ENCODE measurements at places on chromosomes 7 and 10. TPM values are rescaled to one million over a fixed set of nuclear protein-coding genes. Genes with fewer than 3 reads are reported as not detected.

Gene CAV2
- total RNA-seq: 210 TPM

Gene SLC29A3
- 3.5 TPM for total RNA-seq

Gene LLCFC1
- not detected for total RNA-seq

Gene CYTH3
- total RNA-seq: 20.9 TPM

Gene AGR3
- total RNA-seq: not detected

GRCh38 chr7:36651404-36651803 lies 72.9 kb downstream of the AOAH start:
- no peak for DNase-seq

DNA sequence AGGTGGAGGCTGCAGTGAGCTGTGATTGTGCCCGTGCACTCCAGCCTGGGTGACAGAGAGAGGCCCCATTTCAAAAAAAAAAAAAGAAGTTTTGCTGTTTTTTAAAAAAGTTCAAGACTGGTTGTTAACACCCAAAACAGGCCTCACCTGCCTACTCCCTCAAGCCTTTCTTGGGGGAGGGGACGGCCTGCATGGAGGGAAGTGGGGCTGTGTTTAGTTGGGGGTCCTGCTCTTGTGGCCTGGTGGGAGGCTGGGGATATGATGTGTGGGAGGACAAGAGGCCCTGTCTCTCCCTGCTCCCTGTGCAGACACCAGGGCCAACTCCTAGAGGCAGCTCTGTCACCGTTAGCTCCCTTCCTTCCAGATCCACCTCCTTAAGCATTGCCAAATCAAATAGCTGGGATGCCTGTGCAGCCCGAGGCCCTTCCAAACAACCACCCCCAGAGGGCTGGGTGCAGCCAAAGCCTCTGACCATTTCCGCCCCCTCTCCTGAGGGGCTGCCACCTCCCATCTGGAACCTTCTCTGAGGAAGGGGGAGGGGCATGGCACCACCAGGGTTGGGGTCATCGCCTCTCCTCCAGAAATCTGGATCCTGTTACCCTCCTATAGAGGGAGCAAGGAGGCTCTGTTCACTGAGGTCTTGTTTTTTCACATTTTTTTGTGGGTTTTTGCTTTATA lies 32.9 kb upstream of the ANKRD2 start:
- peak; percentile 34 for DNase-seq

GRCh38 chr10:116274064-116274904 lies 1.3 kb upstream of the GFRA1 start:
- peak; percentile 15 for DNase-seq

DNA sequence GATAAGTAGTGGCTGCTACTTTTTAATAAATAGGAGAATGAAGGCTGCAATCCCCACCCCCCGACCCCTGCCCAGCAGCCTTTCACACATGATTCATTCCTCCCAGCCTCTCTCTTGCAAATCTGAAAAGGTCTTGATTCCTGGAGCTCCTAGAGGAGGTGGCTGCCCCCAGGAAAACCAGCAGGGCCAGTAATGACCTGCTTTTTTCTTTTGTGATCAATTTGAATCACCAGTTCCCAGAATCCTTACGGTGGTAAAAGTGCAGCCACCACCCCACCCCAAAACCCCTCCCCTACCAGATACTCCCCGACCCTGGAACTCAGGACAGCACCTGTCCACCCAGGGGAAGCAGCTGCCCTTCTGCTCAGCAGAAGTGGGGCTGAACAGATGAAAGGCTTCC lies 108.9 kb downstream of the C10orf105 start:
- no peak for DNase-seq

DNA sequence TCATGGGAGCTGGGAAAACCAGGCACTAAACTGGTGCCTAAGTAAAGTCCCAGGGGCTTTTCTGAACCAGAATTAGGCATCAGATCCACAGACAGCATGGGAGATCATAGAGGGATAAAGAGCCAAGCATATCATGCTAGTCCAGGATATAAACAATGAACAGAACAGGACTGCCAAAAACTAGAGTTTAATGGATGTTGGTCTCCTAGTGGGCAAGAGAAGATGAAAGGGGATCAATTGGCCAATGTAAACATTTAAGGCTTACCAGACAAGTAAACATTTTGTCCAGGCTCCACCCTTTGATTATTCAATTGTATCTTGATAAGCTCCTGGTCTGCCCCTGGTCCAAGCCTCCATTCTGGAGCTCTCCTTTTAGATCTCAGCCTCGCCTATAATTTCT lies 18.9 kb downstream of the MACC1 start:
- DNase-seq: no peak

GRCh38 chr10:78634835-78635234 lies 433.9 kb upstream of the ZMIZ1 start:
- DNase-seq: no peak

GRCh38 chr7:111168182-111168581 lies 77.3 kb downstream of the LRRN3 start:
- DNase-seq: no peak

DNA sequence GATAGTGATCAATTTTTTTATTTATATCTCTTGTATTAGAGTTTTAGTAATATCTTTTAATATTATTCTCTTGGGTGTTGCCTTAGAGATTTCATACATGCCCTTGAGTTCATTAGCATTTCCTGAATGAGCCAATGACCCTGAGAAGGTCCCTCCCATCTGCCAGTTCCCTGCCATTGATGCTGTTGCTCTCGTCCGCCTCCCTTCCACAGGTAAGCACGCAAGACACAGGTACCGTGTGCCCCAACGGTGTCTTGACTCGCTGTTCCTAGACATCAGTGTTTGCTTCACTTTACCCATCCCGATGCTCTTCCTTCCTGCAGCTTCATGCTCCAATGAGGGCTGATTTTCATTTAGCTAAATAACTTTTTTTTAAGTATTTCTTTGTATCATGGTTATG lies 19.7 kb upstream of the PWWP2B start:
- no peak for DNase-seq

- peak; percentile 50 for DNase-seq
Measured at GRCh38 chr7:28533731-28534531, 121.6 kb downstream of the CREB5 start.

GRCh38 chr7:96188591-96188991 lies 133.3 kb downstream of the SLC25A13 start:
- no peak for DNase-seq

DNA sequence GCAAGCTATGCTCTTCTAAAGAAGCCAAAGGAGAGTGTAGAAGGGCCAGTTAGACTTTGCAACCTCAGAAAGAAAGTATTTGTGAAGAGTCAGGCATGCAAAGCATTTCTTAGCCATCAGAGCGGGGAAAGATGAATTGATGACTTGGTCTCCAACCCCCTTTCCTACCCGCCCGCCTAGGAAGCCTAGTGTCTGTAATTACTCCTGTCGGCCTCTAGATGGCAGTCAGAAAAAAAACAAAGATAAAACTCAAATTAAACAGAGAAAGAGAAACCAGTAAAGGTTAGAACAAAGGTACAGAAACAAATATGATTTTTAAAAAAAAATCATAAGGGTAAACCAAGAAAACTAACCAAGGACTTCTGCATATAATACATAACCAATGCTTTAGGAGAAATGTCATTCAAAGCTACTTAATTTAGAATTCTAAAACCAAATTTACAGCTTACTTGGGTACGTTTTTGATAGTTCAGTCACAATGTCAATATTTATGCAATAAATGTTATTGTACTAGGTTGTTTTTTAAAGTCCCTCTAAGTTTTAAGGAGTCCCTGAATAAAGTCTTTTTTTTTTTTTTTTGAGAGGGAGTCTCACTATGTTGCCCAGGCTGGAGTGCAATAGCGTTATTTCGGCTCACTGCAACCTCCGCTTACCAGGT lies 97.6 kb downstream of the LYZL1 start:
- DNase-seq: no peak

- no peak for DNase-seq
Measured at GRCh38 chr7:103630318-103630717, 184.3 kb upstream of the SLC26A5 start.

- DNase-seq: peak; percentile 88
Measured at GRCh38 chr10:86970162-86970981, 2.1 kb downstream of the ADIRF start.

GRCh38 chr10:113078282-113078907 lies 128.3 kb downstream of the TCF7L2 start:
- DNase-seq: no peak

DNA sequence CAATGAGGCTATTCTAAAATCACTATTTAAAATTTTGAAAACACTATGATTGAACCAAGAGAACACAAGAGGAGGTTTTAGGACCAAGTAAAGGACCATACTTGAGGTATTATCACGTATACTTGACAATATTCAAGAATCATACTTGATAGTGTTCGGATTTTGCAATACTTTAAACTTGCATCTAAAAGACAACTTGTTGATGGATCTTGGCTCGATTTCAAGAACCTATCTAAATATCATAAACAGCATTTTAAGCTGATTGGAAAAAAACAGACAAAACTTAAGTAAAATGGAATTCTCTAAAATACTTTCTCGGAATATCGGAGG lies 1.3 kb downstream of the NAMPT start:
- no peak for DNase-seq

DNA sequence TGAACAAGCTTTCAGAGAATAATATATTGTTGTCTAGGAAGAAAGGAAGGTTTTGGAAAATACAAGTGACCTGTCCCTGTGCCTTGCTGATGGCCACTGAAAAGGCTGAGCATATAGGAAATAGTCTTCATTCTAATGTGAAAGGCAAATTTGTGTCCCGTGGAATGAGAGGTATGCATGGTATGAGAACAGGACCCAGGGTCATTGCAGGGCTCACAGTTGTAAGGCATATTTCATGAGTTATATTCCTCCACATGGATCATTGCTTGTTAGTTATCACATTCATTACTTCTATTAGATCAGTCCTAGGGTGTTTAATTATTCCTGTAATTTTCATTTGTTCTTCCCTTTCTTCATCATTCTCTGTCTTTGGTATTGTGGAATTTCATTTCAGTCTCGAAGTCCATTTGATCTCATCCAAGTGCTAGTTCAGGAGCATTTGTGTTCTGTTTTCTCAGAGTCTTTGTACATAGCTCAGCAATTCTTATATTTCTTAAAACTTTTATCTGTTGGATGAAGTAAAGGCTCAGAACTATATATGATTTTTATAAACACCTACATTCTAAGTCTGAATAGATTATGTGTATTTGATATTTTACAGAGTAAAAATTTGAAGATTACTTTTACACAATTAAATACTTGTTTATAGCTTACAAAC lies 39.4 kb upstream of the ARHGAP21 start:
- no peak for DNase-seq

GRCh38 chr10:8187171-8187666 lies 132.7 kb downstream of the GATA3 start:
- DNase-seq: no peak

- no peak for DNase-seq
Measured at GRCh38 chr10:78696791-78697395, 371.9 kb upstream of the ZMIZ1 start.

Measured in heart right ventricle (tissue), 16 donors.